ENCODE measurements at places on chromosomes 1 and 21. TPM values are rescaled to one million over a fixed set of nuclear protein-coding genes. Genes with fewer than 3 reads are reported as not detected.

CSF3R gene
- 6.3 TPM for total RNA-seq

NMNAT2 gene
- 3.2 TPM for total RNA-seq

MTARC1 gene
- total RNA-seq, result 12.7 TPM

RIPPLY3 gene
- 0.62 TPM for total RNA-seq

ATP5IF1 gene
- total RNA-seq, result 389 TPM

TBX15 gene
- 52.7 TPM for total RNA-seq

TMEM52 gene
- 7.1 TPM for total RNA-seq

DNA sequence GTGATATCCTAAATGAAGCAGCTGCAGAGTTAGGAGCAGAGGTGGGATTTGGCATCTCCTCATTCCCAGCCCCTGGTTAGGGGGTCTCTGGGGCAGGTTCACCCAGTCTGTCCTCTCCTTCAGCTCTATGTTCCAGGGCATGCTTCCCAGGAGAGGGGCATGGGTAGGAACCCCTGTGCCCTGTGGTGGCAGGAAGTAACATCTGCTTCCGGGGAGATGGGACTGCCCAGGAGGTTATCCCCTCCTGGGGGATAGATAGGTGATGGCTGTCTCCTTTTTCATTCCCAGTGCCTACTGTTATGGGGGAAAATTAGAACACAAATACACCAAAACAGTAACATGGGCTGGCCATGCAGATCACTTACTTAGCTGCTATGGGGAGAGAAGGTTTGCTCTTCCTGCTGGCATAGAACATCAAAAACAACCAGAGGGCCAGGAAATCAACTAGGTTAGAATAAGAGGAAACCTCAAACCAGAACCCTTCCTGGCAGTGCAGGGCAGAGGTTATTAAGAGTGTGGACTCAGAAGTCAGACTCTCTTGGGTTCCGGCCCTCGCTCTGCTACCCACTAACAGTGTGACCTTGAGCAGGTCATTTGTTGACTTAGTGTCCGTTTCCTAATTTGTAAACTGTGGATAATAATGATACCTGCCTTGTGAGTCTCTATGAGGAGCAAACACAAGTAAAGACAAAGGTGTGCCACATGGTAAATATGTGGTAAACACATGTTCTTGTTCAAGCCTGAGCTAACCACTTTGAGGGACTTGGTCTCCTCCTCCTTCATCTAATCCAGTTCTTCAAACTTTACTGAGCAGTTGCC is 157.8 kb upstream of the JUN start:
- ATAC-seq, result no peak

DNA sequence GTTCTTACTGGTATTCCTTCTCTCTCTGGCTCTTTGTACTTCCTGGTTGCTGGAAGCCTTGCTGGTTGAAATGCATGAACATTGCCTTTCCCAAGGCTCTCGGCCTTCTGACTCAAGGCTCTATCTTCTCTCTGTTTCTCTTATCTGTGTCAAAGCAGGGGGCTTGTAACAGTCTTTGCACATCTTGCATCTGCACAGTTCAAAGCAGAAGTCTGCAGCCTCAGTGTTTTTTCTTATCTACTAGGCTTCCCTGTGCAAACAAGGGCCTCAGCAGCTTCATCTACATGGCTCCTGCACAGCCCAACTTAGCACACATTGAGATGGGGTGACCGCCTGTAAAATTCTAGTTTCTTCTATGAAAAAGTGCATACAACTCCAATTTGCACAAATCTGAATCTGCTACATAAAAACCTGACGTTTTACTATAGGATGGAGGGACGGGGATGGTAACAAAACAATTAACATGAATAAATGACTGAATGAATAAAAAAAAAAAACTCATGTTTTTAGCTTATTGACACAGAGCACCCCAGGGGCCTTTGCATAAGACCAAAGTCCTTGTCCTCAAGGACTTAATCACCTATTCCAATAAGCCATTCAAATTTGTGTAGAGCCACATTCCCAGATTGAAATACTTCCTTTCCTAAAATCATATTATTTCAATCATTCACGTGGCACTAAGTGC is 458.3 kb downstream of the LMO4 start:
- no peak for ATAC-seq

DNA sequence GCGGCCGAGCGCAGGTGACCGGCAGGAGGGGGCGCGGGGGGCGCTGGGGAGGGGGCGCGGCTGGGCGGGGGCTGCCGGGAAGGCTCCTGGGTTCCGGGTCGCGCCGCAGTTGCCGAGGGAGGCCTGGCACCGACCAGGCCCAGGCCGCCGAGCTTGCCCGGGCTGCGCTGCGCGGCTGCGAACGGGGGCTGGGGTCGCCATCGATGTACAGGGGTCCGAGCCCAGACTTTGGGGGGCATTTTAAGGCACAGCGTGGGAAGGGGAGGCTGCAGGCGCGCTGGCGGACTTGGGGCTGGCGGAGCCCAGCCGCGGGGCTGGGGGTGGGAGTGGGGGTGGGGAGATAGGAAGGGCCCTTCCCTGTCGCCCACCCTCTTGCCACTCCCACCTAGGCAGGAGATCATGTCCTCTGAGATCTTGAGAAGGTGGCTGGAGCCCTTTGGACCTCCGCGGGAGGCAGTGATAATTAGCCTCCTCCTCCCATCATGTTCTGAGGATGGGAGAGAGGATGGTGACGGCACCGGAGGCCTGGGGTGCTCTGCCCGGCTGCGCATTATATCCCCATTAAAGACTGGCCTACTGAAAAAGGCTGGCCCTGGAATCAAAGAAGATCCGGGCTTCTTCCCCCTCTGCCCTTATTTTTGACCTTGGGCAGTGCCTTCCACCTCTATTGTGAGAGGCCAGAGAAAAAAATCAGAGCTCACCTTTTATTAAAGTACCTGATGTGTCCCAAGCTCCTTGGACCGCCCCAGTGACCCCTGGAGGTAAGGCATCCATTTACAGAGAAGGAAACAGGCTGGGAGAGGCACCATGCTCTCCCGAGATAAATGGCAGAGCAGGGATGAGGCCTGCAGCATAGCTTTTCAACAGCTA is 497 bp downstream of the FBXO44 start:
- ATAC-seq, result no peak

GRCh38 chr1:201742955-201743805 is 85.8 kb upstream of the IPO9 start:
- no peak for ATAC-seq

- no peak for ATAC-seq
These were observed 35.0 kb downstream of the LGR6 start for GRCh38 chr1:202228484-202229122.

DNA sequence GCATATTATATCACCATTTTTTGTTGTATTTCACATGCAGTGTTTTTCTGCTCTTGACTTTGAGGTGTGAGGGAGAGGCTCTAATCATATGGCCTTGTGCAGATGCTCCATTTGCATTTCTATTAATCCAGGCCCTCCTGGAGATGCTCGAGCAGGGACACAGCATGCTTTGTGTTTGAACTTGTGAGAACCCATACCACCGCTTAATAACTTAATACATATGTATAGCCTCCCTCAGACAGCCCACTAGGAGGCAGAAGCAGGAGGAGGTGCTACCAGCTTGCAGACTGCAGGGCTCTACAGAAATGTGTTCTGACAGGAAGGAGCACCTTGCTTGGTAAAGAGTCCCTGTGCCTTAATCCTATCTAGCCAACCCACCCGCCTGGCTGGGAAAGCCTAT is 155.2 kb downstream of the BARHL2 start:
- no peak for ATAC-seq

- ATAC-seq, result peak; percentile 51
These were observed 2.2 kb upstream of the ARHGAP30 start for GRCh38 chr1:161071886-161072371.

DNA sequence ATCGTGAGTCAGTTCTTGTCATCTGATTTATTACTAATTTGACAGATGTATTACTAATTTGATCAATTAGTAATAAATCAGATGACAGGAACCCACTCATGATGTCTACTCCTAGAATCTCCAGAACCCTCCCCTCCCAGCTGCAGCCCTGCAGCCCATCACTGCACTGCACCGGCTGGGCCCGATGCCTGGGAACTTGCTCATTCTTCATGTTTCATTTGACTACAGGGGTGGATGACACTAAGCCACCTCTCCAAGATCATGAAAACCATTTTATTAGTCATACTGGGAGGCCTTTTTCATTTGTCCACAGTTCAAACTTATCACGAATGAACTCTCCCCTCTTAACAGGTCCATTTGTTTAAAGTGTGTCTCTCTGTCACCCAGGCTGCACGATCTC is 41.0 kb downstream of the KCNH1 start:
- ATAC-seq, result no peak

DNA sequence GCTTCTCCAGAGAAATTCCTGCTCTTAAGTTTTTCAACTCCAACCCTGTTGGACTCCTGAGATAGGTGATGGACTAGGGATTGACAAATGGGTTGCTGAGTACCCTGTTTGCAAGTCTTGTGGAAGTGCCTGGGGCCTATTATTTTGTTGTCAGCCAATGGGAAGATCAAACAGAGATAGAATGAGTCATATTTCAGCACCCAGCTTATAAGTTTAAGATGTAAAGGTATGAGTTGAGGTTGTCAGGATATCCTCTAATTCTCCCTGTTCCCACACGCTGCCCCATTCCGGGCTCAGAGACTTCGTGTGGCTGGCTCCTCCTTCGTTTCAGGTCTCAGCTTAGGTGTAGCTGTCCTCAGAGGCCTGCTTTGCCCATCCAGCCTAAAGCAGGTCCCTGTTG is 91.8 kb downstream of the CENPF start:
- no peak for ATAC-seq

- ATAC-seq, result no peak
These were observed 18.2 kb upstream of the LHX4 start for GRCh38 chr1:180211860-180212229.

- no peak for ATAC-seq
These were observed 16.6 kb downstream of the STX12 start for GRCh38 chr1:27789540-27790041.

GRCh38 chr1:201531551-201532425 is 7.1 kb upstream of the NAV1 start:
- no peak for ATAC-seq

- ATAC-seq, result peak; percentile 29
These were observed 3.2 kb downstream of the TBX15 start for GRCh38 chr1:118984722-118985639.

DNA sequence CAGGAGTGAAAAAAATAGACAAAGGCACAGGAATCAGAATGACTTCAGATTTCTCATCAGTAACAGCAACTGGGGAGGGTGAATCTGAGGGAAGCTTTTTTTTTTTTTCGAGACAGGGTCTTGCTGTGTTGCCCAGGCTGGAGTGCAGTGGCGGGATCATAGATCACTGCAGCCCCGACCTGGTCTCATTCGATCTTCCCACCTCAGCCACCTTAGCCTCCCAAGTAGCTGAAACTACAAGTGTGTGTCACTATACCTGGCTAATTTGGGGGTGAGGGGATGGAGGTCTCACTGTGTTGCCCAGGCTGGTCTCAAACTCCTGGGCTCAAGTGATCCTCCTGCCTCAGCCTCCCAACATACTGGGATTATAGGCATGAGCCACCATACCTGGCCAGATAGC is 10.7 kb downstream of the ARMH1 start:
- ATAC-seq, result no peak

GRCh38 chr1:36224537-36225282 is 467 bp downstream of the THRAP3 start:
- ATAC-seq, result peak; percentile 73

DNA sequence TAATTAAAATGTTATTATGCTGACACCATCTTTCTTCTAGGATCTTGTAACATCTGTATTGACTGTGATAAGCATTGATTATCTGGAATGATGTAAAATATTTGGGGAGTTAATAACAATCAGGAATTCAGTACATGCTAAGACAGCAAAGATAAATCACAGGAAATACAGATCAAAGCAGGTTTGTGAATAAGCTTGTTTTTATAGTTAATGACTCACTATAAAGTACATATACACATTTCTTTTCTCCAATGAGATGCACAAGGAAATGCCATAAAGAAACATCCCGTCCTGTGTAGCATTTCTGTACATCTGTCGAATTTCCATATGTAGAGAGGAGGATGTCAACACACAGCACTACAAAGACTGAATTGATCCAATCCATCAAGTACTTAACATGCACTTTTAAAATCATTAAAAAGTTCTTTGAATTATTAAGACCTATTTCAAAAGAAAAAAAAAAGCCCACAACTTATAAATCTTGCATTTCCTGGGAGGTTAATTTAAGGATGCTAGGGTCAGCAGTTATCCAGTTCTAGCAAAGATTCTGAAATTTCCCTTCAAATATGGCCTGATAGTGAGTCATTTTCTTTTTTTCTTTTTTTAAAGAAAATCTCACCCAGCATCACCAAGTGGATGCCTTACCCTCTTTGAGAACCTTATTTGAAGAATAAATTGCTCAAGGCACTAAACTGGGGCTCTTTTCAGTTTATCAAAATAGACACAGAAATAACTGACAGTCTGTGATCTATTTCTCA is 243.2 kb upstream of the NR5A2 start:
- no peak for ATAC-seq

DNA sequence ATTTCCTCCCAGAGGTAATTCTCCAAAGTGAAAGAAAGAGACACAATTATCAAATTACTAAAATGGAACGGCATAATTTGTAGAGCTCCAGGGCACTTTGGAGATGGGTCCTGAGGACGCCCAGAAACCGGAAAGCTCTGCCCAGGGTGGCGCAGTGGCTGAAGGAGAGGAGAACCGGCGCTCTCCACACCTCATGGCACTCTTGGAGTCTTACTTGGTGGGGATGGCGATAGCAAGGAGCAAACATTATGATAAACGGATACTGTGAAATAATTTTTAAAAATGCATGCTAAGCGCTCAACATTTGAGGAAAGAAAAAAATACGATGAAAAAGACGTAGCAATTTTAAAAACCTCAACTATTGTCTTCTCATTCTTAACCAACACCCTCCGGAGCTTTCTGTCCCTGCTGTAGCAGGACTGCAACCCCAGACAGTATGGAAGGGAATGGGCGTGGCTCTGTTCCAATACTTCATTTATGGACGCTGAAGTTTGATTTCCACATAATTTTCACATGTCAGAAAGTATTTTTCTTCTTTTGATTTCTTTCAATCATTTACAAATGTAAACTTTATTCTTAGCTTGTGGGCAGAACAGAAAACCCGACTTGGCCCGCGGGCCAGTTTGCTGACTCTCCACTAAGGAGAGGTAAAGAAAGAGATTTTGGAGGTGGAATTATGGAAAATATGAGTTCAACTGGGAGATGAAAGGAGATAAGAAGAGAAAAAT is 1.1 kb downstream of the S100A11 start:
- ATAC-seq, result peak; percentile 11

DNA sequence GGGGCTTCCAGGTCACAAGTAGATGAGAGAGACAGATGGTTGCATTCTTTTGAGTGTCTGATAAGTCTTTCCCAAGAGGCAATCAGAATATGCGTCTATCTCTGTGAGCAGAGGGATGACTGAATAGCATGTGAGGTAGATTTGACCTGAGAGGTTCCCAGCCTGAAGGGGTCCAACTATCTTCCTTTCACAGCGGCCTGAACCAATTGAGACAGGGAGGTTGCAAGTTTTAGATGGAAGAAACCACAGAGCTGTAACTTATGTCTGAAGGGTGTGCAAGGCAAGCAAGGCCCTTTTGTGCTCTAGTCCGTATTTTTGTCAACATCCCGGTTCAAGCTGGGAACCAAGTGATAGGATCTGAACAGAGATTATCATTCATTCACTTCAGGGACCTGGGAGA is 9.9 kb upstream of the RNF187 start:
- no peak for ATAC-seq

GRCh38 chr1:238107322-238107721 is 216.6 kb upstream of the ZP4 start:
- ATAC-seq, result no peak
